ENCODE measurements at places on chromosomes 7 and 10.

DNA sequence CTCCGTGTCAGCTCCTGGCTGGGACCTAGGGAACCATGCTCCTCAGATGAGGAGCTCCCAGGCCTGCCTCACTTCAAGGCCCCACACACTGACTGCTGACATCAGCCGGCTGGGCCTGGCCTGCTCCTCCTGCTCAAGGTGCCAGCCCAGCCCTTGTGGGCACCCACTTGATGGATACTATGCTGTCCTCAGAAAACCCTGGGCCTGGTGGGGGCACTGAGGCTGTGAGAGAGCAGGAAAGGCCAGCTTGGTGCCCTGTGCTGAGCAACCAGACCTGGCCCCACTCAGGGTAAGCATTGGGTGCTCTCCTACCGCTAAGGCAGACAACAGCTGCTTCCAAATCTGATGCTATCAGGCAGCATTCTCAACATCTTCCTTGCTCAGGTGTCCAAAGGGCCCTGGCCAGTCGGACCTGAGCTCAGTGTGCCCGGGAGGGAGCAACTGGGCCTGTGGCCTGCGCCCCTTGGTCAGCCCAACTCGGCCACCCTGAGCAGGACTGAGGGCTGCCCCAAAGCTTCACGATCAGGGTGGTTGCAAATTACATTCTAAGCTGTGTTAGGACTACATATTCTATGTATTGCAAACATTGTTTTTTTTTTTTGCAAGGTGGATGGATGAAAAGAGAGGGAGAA is 21.9 kb upstream of the ANTXRL start:
- DNase-seq: no peak

- DNase-seq: no peak
These were observed 71.0 kb upstream of the ZNF479 start for GRCh38 chr7:57203161-57203791.

GRCh38 chr7:147298611-147299043 is 1182.0 kb downstream of the CNTNAP2 start:
- no peak for DNase-seq

- no peak for DNase-seq
These were observed 38.0 kb downstream of the TCERG1L start for GRCh38 chr10:131273476-131273875.

GRCh38 chr7:99665312-99666012 is 14.3 kb downstream of the CYP3A5 start:
- DNase-seq: no peak

GRCh38 chr10:81817596-81818170 is 57.3 kb upstream of the NRG3 start:
- DNase-seq: no peak

DNA sequence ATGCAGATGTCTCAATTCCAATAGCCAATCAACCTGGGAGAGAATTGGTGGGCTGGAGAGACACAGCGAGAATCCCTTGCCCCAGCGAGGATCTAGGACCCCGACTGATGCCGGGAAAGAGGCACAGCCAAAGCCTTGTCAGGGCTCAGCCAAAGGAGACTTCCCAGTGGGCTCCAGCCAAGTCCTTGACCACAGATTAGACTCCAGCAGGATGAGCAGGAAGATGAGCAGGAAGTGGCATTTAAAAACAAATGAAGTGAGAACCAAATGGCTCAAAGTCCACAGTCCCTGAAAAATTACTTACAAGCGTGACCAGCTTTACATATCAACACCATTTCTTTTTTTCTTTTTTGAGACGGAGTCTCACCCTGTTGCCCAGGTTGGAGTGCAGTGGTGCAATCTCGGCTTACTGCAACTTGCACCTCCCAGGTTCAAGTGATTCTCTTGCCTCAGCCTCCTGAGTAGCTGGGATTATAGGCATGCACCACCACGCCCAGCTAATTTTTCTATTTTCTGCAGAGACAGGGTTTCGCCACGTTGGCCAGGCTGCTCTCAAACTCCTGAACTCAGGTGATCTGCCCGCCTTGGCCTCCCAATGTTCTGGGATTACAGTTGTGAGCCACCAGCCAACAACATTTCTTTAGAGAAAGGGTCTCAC is 40.2 kb downstream of the CTBP2 start:
- DNase-seq: no peak

DNA sequence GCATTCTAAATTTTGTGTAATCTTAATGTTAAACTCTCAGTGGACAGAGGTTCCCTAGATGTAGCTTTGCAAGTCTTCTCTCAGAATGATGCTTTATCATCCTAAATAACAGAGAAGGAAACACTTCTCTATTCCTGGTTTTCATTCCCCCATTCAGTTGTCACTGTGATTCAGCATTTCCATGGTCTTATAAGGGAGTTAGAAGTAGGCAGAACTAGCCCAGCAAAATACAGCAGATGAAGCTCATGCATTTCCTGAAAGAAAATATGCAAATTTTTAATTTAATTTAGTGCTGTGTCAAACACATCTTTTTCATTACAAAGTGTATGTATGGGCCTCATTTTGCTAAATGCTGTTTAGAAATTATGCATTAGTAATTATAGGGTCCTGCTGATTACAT is 70.1 kb downstream of the ITPRID1 start:
- no peak for DNase-seq

GRCh38 chr10:70139997-70140250 is 6.6 kb downstream of the TYSND1 start:
- no peak for DNase-seq

DNA sequence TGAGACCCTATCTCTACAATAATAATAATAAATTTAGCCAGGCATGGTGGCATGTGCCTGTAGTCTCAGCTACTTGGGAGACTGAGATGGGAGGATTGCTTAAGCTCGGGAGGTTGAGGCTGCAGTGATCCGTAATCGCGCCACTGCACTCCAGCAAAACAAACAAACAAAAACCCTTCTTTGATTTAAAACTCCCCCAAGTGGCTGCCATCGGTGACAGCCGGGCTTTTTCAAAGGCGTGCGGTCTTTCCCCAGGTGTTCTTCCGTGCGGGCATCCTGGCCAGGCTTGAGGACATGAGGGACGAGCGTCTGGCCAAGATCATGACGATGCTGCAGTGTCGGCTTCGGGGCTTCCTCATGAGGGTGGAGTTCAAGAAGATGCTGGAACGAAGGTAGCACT is 1.9 kb upstream of the MYH16 start:
- DNase-seq: peak; percentile 43

DNA sequence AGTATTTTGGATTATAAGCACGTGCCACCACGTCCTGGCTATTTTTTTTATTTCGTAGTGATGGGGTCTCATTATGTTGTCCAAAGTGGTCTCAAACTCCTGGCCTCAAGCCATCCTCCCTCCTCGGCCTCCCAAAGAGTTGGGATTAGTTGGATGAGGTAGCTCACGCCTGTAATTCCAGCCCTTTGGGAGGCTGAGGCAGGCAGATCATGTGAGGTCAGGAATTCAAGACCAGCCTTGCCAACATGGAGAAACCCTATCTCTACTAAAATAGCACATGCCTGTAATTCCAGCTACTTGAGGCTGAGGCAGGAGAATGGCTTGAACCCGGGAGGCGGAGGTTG is 21.8 kb upstream of the YWHAG start:
- DNase-seq: no peak

- DNase-seq: no peak
These were observed 98.6 kb downstream of the CCDC3 start for GRCh38 chr10:12902851-12903358.

DNA sequence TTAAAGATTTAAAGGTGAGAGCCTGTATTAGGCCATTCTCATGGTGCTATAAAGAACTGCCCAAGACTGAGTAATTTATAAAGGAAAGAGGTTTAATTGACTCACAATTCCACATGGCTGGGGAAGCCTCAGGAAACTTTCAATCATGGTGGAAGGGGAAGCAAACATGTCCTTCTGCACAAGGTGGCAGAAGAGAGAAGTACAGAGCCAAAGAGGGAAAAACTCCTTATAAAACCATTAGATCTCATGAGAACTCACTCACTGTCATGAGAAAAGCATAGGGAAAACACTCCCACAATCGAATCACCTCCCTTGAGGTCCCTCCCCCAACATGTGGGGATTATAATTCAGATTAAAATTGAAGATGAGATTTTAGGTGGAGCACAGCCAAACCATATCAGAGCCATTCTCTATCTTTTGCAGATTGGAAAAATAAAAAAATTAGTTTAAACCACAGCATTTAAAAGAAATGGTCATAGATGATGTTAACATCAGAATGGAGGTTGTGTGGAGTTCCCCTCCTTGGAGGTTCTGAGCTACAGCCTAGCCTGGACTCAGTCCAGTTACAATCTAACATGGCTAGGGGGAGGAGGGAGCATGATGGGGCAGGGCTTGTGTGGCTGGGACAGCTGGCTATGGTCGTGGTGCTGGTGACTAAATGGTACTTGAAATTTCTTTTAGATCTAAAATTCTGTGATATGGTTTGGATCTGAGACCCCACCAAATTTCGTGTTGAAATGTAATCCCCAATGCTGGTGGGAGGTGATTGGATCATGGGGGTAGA is 33.1 kb downstream of the GSTO2 start:
- DNase-seq: no peak

DNA sequence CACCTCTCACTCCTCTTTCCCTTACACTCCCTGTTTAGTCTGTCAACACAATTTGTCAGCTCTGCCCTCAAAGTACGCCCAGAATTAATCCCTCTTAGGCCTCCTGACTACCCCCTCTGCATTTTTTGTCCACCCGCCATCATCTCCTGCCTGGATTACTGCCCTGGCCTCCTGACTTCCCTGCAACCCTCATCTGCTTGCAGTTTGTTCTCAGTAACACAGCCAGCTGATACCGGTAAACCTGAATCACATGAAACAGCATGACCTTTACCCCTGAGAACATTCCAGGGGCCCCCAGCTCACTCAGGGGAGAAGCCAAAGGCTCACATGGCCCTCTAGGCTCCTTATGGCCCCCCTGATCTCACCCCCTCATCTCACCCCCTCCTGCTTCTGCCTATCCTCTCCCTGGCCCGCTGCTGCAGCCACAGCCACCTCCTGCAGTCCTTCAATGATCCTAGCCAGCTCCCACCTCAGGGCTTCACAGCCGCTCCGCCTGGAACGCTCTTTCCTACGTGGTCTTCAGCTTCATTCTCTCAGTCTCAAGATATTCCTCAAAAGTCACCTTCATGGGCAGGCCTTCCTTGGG is 8.9 kb downstream of the C10orf53 start:
- no peak for DNase-seq

GRCh38 chr7:128904381-128905197 is 5.9 kb downstream of the KCP start:
- peak; percentile 52 for DNase-seq

DNA sequence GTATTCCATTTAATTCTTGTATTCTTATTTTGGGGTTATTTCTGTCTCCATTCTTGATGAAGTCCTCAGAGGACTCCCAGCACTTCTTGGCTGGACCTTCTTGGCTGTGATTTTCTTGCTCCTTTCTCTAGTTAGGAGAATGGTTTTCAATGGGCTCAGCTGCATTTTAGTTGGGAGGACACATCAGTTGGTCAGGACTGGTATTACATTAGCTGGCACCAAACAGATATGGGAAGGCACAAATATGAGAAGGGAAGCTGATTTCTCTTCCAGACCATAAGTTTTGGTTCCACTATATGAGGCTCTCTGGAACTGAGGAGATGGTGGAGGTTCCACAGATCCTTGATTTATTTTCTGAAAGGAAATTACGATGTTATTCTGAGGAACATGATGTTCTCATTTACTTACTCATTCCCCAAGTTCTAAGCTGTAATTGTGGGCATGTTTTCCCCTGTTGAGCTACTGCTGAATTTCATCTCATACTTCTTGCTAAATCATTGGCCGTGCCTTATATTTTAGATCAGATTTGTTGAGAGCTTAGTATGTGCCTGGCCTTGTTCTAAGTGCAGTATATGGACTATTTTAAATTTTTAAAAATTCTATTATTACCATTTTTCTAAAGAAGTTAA is 261.0 kb downstream of the THSD7A start:
- no peak for DNase-seq

DNA sequence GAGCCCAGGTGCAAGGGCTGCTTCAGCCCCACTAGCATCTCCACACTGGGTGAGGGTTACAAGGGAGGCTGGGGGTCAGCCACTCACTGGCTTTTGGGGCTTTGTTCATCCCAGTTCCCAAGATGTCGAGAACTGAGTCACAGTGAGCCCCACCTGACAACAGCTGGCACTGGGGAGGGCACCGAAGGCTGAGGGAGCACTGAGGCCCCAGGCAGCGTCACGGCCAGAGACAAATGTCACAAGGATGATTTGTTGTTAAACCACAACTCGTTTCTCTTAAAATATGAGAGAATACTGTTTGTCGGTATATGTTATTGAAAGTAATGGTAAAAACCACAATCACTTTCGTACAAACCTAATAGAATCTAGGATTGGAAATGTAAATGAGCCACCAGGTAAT is 219.9 kb downstream of the CELF2 start:
- DNase-seq: no peak

DNA sequence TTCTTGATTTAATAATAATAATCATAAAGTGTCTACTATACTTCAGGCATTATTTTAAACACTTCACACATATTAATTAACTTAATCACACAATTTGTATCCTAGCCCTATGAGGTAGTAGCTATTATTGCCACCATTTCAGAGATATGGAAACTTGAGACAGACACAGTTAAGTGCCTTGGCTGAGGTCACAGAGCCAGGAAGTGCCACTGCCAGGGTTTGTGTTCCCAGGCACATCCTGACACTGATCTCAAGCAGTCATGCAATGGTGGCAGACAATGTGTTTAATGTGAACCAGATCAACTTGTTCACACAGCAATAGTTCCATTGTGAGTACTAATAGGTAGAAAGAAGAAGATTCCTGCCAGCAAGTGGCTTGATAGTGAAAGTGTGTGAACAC is 666.0 kb downstream of the SUGCT start:
- no peak for DNase-seq

GRCh38 chr7:151342102-151342646 is 562 bp downstream of the NUB1 start:
- DNase-seq: no peak

GRCh38 chr7:121084256-121084655 is 95.7 kb downstream of the CPED1 start:
- DNase-seq: no peak

DNA sequence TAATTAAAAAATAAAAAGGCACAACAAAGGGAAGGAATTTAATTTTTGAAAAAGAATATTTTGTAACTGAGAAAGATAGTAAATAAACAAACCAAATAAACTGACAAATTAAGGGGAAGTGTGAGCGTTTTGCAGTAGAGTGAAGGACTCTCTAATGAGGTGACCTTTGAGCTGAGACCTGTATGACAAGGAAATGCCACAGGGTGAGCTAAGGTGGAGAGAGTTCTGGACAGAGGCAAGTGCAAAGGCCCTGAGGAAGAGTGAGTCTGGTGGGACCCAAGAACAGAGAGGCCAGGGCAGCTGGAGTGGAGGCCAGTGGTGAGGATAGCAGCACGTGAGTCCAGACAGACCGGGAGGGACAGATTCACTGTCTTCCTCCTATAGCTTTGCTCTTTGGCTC is 179.4 kb downstream of the CACNB2 start:
- DNase-seq: no peak

DNA sequence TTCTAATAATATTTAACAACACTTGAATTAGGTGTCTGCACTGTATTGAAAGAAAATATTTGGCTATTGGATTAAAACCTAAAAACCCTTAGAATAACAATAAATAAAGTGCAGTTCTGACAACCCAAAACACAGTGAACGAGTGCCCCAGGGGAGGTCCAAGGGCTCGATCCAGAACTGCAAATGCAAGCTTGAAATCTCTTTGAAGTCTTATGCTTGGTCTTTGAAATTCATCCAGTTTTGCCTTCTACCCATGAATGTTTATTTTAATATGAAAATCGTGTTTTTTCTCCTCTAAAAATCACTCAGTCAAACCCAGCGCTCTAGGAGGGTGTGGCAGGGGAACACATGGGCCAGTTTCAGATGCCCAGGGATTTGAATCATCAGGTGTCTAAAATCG is 119.5 kb downstream of the MTPAP start:
- no peak for DNase-seq
